Mucosa of descending colon (tissue), 3 donors: ENCODE measurements at places on chromosomes 6 and 20. TPM values are rescaled to one million over a fixed set of nuclear protein-coding genes. Genes with fewer than 3 reads are reported as not detected.

- DNase-seq = peak; percentile 54
Measured at GRCh38 chr6:7136859-7137334, 29.1 kb downstream of the RREB1 start.

Gene SNAI1
- 0.78 TPM for total RNA-seq

Gene EEF1E1
- total RNA-seq = 7.8 TPM

DNA sequence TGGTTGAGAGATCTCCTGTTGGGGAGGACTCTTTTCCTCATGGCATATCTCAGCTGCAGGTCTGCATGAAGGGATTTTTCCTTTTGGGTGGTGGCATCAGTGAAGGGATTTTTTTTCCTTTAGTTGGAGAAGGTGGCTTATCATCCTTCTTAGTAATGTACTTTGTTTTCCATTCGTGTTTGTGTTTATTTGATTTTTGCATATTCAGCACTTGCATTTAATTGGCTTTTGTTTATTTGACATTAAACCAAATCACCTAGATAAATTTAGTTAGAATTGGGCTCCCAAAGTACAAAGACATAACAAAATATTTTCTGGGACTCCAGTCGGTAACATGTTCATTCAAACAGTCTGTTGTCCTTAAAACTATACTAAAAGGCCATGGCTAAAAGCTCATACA is 56.2 kb upstream of the MANEA start:
- no peak for DNase-seq

- DNase-seq = no peak
Measured at GRCh38 chr20:10539818-10540553, 104.9 kb downstream of the SLX4IP start.

Gene HLA-DOB
- 0.87 TPM for total RNA-seq

Gene TRIM15
- 37.2 TPM for total RNA-seq

Gene RCAN2
- 6.6 TPM for total RNA-seq

Gene HLA-DMA
- 12.4 TPM for total RNA-seq

DNA sequence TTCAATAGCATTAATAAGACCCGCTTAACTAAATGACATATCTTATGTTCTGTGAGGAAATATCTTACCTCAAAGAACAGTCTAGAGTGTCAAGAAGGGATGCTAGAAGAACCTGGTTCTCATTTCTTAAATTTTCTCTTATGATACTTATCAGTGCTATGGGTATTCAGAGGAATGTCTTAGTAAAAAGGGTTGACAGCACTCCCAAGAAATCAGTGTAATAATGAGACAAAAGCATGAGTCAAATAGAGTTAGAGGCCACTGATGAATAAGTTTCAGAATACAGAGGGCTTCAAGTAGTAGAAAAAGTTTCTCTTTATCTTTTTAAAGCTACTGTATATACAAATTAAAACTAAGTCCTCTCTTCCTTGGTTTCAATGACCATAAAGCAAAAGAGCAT is 242.8 kb downstream of the GJA1 start:
- no peak for DNase-seq

GRCh38 chr6:170019818-170020583 is 268.6 kb downstream of the ERMARD start:
- DNase-seq = no peak

Gene TFAP2A
- total RNA-seq = 0.98 TPM

DNA sequence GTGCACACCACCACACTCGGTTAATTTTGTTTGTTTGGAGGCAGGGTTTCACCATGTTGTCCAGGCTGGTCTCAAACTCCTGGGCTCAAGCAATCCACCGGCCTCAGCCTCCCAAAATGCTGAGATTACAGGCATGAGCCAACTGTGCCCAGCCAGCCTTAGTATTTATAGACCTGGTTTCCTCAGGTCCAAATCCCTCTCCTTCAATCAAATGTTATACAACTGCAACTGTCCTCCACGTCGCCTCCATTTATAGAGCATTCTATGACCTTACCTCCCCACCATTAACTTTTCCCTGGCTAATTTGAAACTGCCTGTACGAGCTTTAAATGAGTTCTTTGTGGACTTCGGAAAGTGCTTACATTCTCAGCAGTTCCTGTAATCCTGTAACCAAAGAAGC is 39.3 kb upstream of the IPCEF1 start:
- no peak for DNase-seq

GRCh38 chr6:167552961-167553735 is 228.3 kb downstream of the TTLL2 start:
- DNase-seq = no peak

DNA sequence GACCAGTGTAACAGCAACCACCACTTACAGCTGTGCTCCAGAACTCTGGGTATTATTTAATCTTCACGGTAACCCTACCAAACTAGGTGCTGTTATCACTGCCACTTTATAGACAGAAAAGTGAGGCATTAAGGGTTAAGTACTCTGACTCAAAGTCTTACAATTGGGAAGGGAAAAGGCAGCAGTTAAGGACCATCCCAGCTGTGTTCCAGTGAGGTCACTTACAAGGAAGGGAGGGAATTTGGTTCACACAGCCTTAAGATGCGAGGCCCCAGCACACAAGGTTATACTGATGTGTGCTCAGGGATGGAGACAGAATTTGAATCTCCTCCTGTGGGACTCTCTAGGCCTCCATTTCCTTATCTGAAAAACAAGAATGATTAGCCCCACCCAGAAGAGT is 46.7 kb downstream of the TRERF1 start:
- DNase-seq = no peak
